ENCODE measurements at places on chromosomes 1 and 21.

GRCh38 chr1:219580009-219580676 is 32.8 kb downstream of the ZC3H11B start:
- no peak for DNase-seq

GRCh38 chr1:16352842-16353535 is 709 bp upstream of the FBXO42 start:
- peak; percentile 19 for DNase-seq

GRCh38 chr1:43381612-43382011 is 8.0 kb downstream of the MED8 start:
- DNase-seq = no peak

- no peak for DNase-seq
Measured at GRCh38 chr21:14569868-14570267, 23.8 kb upstream of the SAMSN1 start.

DNA sequence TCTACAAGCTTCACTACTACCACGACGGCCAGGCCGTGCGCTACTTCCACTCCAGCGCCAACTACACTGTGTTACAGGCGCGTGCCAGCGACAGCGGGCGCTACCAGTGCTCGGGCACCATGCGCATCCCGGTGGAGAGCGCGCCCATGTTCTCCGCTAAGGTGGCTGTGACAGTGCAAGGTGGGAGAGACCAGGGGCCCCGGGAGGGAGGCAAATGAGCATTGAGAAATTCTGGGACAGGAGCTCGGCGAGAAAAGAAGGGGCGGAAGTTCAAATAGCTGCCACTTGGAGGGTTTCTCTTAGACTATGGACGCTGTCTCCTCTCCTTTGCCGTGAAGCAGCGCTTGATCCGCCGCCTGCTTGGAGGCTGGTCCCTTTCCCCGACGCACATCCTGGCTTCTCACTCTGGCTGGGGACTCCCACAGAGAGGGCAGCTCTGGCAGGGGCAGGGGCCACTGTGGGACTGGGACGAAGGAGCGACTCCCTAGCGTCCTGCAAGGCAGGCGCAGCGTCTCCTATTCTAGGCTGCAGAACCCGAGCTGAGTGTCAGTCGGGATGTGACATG is 4.6 kb downstream of the FCRLB start:
- DNase-seq = no peak

DNA sequence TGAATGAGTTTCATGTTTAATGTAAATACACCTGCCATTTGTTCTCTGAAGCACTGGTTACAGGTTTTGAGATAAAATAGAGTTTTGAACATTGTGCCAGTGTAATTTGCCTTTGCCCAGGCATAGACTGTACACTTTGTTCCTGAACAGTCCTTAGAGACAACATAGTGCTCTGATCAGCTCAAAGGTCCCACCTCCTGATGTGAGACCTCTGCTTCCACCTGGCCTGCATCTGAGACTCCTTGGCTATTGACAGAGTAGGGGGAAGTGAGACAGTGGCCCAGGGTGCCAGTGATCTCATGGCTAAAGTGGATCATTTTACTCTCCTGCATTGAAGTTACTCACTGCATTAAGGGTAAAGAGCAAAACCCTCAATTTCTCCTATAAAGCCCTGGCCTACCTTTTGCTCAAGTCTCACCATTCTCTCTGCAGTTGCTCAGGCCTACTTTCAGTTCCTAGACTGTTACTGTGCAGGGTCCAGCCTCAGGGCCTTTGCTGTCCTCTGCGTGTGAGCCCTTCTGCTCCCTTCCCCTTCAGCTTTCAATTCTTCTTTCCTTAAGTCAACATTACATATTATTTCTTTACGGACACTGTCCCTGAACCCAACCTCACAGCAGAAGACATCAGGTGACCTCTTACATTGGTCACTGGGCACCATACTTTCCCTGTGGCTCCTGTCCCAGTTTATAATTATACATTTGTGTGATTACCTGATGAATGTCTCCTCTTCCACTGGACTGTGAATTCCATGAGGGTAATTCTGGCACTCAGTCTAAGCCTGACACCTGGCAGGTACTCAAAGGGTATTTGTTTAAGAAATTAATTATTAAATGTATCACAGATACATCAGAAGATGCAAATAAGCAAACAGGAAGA is 142.9 kb downstream of the ROR1 start:
- no peak for DNase-seq

DNA sequence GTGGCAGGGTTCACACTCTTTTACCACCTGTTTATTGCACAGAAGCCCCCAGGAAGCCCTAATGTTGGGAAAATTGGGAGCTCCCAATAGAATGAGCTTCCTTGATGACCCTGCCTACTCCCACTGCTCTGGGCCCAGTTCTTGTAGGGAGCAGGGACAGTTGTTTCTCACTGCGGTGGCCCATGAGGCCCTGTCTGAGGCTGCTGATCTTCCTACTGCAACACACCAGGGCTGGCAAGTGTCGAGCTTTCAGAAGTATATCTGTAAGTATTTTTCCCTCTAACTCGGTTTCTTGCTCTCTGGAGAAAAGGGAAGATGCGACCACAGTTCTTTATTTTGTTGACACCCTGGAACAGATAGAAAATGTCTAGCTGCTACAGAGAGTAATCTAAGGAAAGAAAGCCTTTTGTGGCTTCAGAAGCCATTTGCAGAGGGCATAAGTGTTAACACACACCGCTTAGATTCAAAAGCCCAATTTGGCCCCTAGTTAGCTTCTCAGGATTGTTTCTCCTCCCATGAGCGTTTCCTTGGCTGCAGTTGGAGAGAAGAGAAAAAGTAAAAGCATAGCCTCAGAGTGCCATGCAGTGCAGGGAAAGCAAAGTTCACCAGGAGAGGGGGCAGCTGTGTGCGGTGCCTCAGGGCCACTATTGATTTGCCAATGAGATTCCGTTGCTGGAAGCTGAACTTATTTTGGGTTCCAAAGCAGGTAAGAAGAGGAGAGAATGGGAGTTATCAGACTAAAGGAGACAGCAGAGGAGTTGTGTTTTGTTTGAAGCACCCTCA is 102.6 kb downstream of the SELENOF start:
- no peak for DNase-seq

DNA sequence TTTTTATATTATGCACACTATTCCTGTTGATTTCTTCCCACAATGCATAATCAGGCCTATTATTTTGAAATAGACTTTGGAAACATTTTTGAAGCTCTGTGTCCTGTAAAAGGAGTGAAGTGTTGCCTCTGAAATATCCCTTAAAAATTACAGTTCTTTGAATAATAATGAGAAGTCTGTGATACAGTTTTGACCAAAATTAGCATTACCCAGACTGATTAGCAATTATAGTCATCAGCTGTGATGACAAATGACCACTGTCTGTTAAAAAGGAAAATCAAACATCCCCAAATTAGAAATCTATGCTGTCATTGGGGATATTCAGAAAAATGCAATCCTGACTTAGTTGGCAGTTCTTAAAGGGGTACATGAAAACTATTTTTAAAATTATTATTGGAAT is 63.7 kb downstream of the PTGS2 start:
- DNase-seq = no peak

GRCh38 chr1:79694241-79694640 is 687.7 kb upstream of the ADGRL4 start:
- no peak for DNase-seq

- DNase-seq = no peak
Measured at GRCh38 chr1:224499204-224499603, 64.6 kb upstream of the WDR26 start.

GRCh38 chr1:221276896-221277409 is 397.7 kb downstream of the HLX start:
- no peak for DNase-seq

- DNase-seq = no peak
Measured at GRCh38 chr21:45123440-45123839, 49.1 kb downstream of the ADARB1 start.

- no peak for DNase-seq
Measured at GRCh38 chr1:237888143-237888542, 2.6 kb downstream of the ZP4 start.

- no peak for DNase-seq
Measured at GRCh38 chr1:62428351-62428750, 8.5 kb upstream of the USP1 start.

DNA sequence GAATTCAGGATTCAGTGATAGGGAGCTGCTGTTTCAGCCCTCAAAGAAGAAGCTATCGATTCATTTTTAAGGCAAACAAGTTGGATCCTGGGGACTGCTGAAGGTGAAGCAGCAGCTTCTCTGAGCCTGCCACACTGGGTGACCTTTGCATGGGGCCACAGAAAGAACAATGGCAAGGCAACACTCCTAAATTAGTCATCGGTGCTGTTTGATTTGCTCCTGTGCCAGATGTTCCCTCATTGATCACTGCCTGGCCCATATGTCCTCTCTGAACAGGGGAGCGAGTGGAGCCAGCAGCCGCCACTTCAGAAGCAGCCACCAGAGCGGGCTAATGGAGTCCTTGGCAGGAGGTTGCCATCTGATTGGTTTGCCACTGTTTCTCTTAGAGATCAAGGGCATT is 391.5 kb downstream of the NTNG1 start:
- DNase-seq = no peak

DNA sequence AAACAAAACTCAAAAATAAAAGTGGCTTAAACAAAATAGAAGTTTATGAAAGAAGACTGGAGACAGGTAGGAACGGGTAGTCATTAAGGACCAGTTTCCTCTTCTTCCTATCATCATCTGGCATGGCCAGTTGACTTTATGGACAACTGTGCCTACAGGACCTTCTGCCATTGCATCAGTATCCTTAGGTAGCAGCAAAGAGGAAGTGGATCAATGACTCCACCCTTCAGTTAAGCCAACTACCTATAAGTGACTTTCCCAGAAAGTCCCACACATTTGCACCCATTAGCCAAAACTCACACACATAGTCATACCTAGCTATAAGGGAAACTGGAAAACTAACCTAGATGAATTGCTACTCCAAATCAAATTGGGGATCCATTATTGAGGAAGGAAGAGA is 51.7 kb downstream of the RASAL2 start:
- no peak for DNase-seq

GRCh38 chr1:6581561-6582305 is 1.9 kb downstream of the ZBTB48 start:
- DNase-seq = no peak

GRCh38 chr1:25698252-25698651 is 81.7 kb downstream of the MAN1C1 start:
- no peak for DNase-seq

DNA sequence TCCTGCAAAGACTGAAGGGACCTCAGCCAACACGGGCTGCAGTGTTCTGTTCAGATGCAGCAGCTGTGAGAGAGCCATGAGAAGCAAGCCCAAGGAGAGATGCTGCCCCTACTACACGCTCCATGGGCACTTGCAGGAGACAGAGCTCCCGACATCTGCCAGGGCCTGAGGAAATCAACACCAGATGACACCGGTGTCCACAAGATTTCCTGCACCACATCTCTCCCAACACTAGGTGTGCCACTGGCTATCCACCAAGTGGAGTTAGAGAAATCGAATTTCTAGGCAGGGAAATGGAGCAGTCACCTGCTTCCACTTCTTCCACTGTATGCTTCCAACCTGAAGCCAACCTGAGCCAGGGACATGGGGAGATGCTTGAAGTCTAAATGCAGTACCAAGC is 445.3 kb downstream of the RWDD3 start:
- no peak for DNase-seq

GRCh38 chr1:200896531-200897196 is 2.0 kb downstream of the INAVA start:
- no peak for DNase-seq

DNA sequence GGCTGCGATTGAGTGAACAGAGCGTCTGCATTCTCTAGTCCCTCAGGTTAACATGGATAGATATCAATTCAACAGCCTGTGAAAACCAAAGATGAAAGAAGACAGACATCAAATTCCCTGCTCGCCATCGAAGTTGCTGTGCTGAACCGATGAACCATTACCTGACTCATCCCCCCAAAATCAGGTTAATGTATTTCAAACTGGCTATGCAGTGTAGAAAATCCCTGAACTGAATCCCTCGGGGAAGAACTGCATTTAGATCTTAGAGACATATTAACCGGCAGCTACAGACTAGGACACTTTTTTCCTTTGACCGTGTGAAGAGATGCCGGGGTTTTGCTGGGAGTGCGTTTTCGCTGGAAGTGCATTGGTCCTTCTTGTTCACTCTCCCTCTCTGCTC is 213.2 kb upstream of the KIAA0040 start:
- no peak for DNase-seq

DNA sequence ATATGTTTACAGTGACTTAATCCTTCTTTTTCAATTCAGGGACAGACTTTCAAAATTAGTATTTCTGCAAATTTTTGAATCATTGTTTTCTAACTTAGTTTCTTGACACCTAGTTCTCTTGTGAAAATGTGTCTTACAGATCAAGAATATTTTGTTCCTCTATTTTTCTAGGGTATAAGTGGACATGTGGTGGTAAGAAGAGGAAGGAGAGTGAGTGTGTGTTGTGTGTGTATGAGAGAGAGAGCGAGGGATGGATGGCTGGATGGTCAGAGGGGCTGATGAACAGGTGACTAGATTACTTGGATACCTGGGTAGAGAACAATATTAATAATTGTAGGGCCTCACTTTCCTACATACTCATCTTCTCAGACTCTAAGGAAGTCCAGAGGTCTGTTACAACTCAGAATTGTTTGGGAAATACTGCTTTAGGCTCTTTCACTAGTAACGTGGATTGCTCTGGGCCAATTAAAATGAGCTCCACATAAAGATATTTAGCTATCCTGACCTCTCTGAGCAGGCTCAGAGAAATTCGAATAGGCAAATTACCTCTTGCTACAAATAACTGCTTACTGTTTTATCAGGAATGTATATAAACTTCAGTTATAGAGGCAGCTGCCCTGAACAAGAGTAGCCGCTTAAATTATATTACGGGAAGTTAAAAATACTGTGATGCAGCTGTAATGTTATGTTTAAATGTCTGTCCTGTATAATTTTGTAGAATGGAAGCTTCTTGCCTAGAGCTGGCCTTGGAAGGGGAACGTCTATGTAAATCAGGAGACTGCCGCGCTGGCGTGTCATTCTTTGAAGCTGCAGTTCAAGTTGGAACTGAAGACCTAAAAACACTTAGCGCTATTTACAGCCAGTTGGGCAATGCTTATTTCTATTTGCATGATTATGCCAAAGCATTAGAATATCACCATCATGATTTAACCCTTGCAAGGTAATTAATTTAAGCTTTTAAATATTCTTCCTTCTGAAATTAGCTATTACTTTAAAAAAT is 19.7 kb downstream of the GPSM2 start:
- no peak for DNase-seq

- no peak for DNase-seq
Measured at GRCh38 chr21:45336870-45337269, 49.2 kb upstream of the POFUT2 start.

DNA sequence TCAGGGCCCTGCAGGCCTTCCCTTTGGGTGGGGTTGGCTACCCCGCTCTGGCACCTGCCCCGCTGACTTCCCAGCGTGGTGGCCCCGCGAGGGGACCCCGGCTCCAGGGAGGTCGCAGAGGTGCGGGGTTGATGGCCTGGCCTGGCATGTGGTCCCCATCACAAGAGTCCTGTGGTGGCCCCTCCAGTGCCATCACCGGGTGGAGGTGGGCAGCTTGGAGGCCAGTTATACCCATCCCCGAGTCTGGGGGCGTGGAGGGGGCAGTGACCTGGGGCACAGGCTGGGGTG is 26.8 kb downstream of the PRMT2 start:
- no peak for DNase-seq

GRCh38 chr1:175116210-175116798 is 48.7 kb downstream of the TNN start:
- no peak for DNase-seq

- no peak for DNase-seq
Measured at GRCh38 chr1:214570442-214570841, 19.0 kb upstream of the PTPN14 start.

- DNase-seq = no peak
Measured at GRCh38 chr1:204627436-204627835, 58.1 kb downstream of the LRRN2 start.

Data from CD4-positive, alpha-beta T cell treated with Interferon alpha-2 for 1 hour (primary cell).